ENCODE measurements at places on chromosomes 3 and 15. TPM values are rescaled to one million over a fixed set of nuclear protein-coding genes. Genes with fewer than 3 reads are reported as not detected.

DNA sequence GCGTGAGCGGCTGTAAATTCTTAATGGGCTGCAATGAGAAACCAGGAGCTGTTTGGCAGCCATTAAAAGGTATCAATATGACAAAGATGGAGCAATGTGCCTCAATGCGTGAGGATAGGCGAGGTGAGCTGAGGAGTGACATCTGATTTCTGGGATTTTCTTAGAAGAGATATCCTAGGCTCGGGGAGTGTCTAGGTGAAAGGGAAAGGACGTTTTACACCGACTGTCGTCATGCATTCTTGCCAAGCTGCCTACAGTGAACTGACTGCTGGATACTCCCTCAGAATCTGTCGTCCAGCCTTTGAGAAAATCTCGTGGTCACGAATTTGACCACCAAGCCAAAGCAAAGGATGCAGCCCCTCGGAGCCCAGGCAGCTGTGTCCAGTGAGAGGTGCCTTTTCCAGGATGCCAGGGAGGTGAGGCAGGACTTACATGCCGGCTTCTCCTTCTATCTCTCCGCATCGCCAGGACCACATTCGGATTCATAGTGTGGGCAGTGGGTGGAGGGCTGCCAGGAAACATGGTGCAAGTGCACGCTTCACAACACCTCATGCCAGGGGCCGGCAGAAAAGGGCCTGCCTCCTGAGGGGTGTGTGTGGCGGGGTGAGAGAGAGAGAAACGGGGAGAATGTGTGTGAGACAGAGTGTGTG lies 80.3 kb upstream of the ABHD17C start:
- DNase-seq = no peak

- DNase-seq = no peak
Observed at GRCh38 chr3:49844464-49845183, 11.7 kb downstream of the TRAIP start.

- no peak for DNase-seq
Observed at GRCh38 chr15:73926219-73927002, at the start of gene LOXL1. TSS of gene LOXL1 (plus strand) at chr15:73926462. CDS start at chr15:73926784, 322 bp downstream.

Gene WDR93
- polyA plus RNA-seq = 0.32 TPM

- no peak for DNase-seq
Observed at GRCh38 chr15:35646790-35647189, 100.8 kb upstream of the DPH6 start.

- DNase-seq = no peak
Observed at GRCh38 chr3:143242101-143242500, 122.5 kb downstream of the CHST2 start.

Gene CCDC191
- polyA plus RNA-seq = 7.3 TPM
